Stimulated activated CD4-positive, alpha-beta T cell treated with anti-CD3 and anti-CD28 coated beads, Interleukin-1b, Interleukin-23, amount 100 ng/mL, for 1 hour (primary cell): ENCODE measurements at places on chromosomes 11 and 22.

DNA sequence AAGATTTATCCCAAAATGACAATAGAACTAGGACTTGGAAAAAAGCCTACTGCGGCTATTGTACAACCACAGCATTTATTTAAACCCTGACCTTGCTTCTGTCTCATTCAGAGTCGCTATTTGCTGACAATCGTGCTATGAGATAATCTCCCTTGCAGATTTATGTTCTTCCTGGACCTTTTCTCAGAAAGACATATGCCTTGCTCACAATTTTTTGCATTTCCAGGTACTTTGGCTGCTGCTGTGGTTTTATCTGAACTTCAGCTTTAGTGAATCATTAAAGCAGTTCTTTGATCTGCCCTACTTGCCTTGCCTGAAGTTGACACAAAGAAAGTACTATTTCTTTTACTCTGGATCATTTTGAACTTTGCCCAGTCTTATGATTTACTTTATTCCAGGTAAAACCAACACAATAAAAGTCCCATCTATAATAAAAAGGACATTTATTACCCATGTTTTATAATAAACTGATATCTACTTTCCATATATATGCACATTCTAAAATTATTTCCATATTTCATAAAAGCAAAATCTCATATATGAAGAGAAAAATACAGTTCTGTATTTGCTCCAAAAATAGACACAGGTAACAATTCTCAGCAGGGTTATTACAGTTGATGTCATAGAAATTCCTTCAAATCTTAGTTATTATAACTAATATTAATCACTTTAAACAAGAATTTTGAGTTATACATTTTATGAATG lies 63.4 kb upstream of the CARD18 start:
- DNase-seq = no peak

GRCh38 chr11:111573821-111574249 lies 28.4 kb upstream of the SIK2 start:
- no peak for DNase-seq

- no peak for DNase-seq
These were observed 27.2 kb upstream of the PDGFD start for GRCh38 chr11:104191124-104191523.

DNA sequence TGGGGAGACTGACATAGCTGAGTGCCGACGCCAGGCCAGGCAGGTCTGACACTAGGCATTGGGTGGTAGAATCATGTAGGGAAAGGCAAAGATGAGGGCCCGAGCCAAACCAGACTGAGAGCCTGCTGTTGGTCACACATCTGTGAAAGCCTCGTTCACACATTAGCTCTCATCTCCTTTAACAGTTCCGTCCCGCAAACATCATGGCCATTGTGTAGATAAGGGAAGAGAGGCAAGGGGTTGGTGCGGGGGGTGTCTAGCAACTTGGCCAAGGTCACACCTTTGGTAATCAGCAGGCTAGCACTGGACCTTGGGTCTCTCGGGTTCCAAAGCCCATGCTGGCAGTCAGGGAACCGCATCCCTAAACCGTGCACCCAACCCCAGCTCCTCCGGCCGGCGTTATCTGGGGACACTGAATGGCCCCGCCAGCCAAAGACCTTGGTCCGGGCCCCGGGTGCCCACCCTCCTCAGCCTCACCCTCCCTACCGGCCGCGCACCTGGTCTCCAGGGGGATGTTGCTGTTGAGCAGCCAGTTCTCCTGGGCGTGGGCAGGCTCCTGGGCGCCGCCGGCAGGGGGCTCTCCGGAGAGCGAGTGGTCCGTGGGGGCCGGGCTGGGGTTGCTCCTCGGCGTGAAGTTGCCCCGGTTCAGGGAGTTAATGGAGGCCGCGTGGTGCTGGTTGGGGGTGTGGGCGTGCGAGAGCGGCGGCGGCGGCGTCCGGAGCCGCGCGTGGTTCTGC lies 328.3 kb upstream of the NARS2 start:
- no peak for DNase-seq

- DNase-seq = no peak
These were observed 395.6 kb downstream of the TENM4 start for GRCh38 chr11:79045018-79045799.

GRCh38 chr11:112123129-112123528 lies 36.5 kb downstream of the SDHD start:
- no peak for DNase-seq

GRCh38 chr11:92811341-92811740 lies 158.1 kb upstream of the MTNR1B start:
- DNase-seq = no peak

DNA sequence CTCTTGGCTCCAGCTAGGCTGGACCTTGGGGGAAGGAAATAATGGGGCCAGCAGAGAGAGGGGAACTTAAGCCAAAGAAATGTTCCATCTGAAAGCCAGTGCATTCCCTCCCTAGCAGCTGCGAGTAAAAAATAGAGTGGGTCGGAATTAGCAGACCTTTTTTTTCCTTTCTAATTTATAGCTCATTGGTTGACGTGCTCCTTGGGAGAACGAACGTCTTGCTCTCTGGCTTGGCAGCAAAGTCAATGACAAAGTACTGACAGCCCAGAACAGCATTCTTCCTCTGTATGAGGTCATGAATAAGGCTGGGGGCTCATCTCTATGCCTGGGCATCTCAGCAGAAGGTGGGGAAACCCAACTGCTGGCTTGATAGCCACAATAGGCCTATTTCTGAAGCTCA lies 65.0 kb downstream of the SEZ6L start:
- DNase-seq = no peak

DNA sequence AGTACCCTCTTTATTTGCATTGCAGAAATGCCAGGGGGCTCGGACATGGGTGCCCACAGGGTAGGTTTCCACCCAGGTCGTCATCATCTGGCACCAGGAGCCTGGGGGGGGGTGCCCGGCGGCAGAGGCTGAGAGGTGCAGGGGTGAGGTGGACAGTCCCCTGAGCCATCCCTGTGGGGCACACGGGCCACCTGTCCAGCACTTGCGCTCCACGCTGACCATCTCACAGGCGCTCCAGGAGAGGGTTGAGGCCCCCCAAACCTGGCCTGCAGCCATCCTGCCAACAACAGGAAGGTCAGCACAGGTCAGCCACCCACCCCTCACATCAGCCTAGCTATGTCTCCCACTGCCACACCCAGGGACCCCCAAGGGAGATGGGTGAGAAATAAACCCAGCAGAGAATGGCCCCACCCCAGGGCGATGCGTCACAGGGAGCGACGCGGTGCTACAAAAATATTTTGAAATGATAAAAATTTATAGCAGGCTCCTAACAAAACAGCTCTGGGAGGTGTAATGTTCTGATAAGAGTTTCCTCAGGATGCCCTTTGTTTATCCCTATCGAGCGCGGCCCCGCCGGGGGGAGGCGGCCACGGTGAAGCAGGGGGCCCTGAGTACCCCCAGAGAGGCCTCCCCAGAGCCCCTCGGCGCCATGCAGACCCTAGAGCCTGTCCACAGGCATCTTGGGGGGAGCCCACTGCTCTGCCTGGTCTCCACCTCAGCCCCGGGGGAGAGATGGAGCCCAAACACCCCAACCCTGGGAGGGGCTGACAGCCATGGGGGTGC lies 21.0 kb upstream of the GNB1L start:
- no peak for DNase-seq

DNA sequence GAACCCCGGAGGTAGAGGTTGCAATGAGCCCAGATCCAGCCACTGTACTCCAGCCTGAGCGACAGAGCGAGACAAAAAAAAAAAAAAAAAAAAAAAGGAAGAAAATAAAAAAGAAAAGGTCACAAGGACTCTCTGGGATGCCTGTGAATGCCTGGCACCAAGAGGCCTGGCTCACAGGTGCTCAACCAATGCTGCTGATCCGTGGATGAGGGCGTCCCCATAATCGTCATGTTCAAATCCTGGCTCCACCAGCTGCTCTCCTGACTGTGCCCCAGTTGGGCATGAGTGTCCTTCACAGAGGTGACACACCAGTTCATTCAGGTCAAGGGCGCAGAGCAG lies 645 bp upstream of the GAS2L1 start:
- no peak for DNase-seq

DNA sequence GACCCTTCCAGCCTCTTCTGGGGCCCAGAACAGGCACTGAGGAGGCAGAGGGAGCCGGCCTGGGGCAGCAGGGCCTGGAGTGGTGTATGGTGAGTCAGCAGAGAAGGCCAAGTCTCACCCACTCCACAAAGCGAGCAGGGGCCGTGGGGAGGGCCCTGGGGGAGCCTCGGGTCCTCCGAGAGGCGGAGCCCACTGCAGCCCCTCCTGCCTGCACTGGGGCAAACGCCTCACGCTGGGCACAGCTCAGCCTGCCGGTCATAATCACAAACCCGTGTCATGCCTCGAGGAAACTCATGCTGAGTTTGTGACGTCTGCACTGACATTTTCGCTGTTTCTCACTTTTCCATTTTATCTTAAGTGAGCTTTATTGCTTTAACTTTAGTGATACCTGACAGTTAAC lies 38.4 kb downstream of the TOLLIP start:
- no peak for DNase-seq

- no peak for DNase-seq
These were observed 21.1 kb downstream of the MS4A6E start for GRCh38 chr11:60348116-60348515.

- DNase-seq = no peak
These were observed 86.6 kb upstream of the FGF3 start for GRCh38 chr11:69905611-69906452.

DNA sequence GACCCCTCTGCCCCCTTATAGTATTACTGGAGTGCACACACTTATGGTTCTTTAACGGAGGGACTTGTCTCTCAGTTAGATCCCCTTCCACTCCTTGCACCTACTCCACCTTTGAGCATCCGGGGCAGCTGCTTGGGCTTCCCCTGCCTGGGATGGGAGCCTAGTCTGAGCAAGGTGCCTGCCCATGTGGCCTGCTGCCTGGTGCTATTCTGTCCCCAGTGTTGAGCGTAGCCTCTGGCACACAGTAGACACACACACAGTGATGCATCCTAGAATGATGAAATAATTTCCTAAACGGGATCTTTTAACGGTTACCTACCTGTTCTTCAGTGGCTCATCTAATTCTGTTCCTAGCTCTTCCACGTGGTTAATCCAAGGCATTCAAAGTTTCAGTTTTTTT lies 22.4 kb downstream of the PPFIA1 start:
- DNase-seq = no peak

GRCh38 chr22:41564563-41564962 lies 3.8 kb downstream of the CSDC2 start:
- no peak for DNase-seq

GRCh38 chr22:37313376-37314314 lies 31.3 kb downstream of the CYTH4 start:
- no peak for DNase-seq

DNA sequence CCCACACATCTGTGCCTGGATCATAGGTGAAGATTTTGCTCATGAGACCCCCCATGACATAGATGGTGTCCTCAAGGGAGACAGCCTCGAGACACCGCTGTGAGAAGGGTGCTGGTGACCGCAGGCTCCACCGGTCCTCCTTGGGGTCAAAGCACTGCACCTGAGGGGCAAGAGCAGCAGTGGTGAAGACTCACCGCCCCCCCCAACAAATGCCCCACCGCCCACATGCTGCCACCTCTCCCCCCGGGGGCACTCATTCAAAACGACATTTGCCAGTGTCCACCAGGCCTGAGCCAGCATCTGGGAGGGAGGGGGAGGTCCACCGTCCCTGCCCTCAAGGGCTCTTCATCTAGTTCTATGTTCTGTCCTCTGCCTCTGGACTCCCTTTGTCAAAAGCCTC lies 9.3 kb downstream of the KLHL35 start:
- no peak for DNase-seq
